Stimulated activated CD4-positive, alpha-beta T cell treated with anti-CD3 and anti-CD28 coated beads, TNF-alpha, amount 100 ng/mL, for 1 hour (primary cell): ENCODE measurements at places on chromosomes 13 and 19.

DNA sequence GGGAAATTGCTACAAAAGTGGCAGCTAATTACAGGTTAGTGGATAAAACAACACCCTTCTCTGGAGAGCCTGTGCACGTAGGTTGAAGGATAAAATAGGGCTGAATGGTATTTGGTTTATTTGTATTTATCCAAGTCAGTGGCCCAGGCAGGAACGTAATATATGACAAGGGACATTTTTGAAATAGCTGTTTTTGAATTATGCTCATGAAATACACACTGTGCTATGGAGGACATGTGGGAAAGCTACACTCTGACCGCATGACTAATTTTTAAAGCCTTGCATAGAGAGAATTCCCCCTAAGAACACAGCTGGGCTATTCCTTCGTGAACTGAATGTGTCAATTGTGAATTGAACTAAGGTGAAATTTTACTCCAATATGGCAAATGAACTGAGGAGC lies 292.1 kb upstream of the MAB21L1 start:
- no peak for DNase-seq

GRCh38 chr13:112506046-112506445 lies 81.9 kb downstream of the TUBGCP3 start:
- no peak for DNase-seq

- DNase-seq = no peak
Observed at GRCh38 chr19:46206682-46207081, 22.9 kb upstream of the IGFL1 start.

DNA sequence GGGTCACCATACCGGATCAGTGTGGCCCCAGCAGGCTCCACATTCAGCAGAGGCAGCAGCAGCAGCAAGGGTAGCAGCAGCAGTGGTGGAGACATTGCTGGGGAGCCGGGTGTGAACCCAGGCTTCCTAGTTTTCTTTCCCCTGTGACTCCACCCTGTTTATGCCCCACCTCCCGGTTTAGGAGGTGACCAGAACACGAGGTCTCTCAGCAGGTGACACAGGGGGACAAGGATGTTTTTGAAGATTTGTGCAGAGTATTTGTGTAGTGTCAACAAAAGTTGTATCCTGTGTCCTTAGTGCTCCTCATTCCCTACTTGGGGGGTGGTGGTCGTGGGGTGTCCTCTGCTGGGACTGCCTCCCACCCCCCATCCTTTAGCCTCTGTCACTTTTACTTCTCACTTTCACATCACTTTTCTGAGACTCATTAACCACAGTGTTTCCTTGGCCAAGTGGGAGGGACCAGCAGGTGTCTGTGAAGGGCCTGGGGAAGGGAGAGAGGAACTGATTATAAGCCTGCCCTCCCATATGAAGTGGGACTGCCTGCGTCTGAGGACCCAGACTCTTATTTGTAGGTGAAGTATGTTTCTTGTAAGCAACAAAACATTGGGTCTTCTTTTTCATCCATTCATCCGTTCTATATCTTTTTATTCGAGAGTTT lies 15.6 kb upstream of the KCNC3 start:
- no peak for DNase-seq

DNA sequence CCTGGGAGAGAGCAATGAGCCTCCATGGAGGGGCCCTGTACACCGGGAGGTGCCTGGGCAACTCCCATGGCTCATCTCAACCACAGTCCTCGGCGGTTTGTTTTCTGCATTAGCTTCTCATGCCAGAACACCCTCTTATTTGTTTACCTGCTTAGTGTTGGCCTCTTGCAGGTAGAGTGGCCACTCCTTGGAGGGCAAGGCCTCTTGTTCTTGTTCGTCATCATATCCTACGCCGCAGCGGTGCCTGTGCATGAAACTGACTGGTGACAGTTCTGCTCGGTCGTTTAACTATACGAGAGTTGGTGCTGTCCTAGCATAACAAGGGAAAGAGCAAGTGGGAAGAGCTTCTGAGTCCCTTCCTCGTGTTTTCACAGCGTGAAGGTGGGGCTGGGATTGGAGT lies 40.5 kb upstream of the RNF113B start:
- DNase-seq = no peak

- DNase-seq = no peak
Observed at GRCh38 chr13:82917984-82918383, 964.3 kb downstream of the SLITRK1 start.

DNA sequence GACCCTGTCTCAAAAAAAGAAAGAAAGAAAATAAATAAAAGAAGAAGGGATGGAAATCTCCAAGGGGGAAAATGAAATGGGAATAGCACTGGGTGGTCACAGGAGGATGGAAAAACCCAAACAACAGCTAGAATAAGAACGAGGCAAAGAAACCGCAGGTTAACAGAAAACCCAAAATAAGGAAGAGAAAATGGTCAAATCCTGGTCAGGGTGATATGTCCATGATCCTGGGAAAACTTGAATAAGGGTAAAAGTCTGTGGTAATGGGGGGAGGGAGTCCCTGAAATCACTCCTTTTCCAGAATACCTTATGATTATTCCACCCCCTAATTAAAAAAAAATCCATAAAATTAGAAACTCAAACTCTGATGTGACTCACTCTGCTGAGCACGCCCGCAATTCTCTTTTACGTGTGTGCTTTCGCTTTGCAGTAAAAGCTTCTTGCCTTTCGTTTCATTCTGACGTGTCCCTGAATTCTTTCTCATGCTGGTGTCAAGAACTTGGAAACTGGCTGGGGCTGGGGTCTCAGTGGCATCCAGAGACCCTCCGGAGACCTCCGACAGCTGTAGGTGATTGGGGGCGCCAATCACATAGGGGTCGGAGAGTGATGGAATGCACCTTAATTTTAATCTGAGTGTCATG lies 4.3 kb upstream of the NAXD start:
- DNase-seq = no peak

GRCh38 chr19:42601811-42602443 lies 7.2 kb upstream of the CEACAM8 start:
- no peak for DNase-seq

GRCh38 chr19:3465552-3465951 lies 14.8 kb downstream of the SMIM24 start:
- DNase-seq = no peak

DNA sequence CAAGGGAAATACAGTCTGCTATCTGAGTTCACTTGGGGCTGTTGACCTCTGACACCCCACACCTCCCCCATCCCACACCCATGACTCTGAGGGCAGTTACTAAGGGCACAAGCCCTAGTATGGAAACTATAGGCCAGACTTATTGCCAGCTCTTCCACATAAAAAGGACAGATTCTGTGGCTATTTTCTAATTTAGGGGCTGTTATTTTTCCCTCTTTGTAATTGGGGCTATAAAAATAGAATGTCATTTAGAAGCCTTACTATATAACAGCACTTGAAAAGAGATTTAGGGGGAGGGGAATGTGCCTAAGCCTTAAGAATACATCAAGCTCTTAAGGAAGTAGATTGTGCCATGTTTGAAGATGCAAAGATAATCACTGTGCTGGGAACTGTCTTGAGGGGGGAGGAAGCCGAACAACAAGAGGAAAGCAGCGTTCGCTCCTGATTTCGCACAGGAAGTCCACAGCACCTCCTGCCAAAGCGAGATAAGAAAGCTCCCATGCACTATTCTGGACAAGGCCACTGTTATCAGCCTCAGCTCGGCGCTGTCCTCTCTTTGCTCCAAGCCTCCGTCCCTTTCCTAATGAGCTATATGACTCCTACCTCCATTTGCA lies 86.6 kb downstream of the FLT1 start:
- no peak for DNase-seq

DNA sequence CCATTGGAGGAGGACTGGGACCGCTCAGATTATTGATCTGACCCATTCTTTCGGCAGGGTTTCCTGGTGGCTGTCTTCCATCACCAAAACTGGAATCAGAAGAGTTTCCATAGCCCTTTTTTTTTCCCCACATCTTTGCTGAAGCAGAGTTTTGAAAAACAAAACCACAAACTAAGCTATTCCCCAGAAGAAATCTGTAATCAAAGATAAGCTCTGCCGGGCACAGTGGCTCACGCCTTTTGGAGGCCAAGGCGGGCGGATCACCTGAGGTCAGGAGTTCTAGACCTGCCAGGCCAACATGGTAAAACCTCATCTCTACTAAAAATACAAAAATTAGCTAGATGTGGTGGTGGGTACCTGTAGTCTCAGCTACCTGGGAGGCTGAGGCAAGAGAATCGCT lies 4.2 kb upstream of the ICAM1 start:
- DNase-seq = no peak

DNA sequence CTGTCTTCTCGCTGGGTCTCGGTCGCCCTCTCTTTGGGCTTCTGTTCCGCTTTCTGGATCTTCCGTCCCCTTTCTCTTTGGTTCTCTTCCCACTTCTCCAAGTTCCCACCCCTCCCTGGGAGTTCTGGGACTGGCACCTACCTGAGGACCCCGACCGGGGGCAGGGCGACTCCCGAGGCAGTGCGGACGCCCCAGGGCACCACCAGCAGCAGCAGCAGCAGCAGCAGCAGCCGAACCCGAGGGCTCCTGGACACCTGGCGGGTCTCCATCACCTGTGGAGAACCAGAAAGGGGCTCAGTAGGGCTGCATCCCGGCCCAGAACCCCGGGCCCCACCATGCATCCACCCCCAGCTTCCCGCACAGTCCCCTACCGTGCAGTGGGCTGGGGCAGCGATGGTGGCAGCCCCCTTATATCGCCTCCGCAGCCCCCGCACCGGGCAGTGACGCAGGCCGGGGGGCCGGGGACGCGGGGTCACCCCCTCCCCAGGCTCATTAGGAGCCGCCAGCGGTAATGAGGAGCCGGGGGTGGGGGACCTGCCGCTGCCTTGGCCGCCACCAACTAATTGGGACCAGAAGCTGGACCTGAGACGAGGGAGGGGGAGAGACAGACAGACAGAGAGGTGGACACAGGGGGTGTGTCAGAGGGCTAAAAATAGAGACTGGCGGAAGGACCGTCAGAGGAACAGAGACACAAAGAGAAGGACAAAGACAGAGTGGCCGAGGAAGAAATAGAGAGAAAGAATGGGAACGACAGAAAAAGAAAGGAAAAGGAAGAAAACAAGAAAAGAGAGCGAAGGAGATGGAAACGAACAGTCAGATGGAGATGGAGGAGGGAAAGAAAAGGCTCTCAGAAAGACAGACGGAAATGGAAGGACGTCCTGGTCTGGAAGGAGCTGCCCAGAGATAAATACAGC lies at the start of gene PTH2:
TSS of gene PTH2 (minus strand) at position 371 of the 914 bp plus-strand sequence. CDS start at position 269, 102 bp downstream.
- DNase-seq = no peak

- no peak for DNase-seq
Observed at GRCh38 chr13:40311356-40312101, 354.9 kb downstream of the FOXO1 start.

- no peak for DNase-seq
Observed at GRCh38 chr13:40562975-40563349, 103.5 kb downstream of the FOXO1 start.

GRCh38 chr13:20616059-20616797 lies 49.3 kb downstream of the IFT88 start:
- DNase-seq = no peak

- no peak for DNase-seq
Observed at GRCh38 chr19:43934055-43934984, 762 bp downstream of the ZNF45 start.

- no peak for DNase-seq
Observed at GRCh38 chr13:104809483-104809882, 1726.0 kb downstream of the EFNB2 start.

- no peak for DNase-seq
Observed at GRCh38 chr19:18659281-18660050, 22.6 kb downstream of the KLHL26 start.

GRCh38 chr13:71864986-71865873 lies 1.8 kb downstream of the DACH1 start:
- DNase-seq = no peak

DNA sequence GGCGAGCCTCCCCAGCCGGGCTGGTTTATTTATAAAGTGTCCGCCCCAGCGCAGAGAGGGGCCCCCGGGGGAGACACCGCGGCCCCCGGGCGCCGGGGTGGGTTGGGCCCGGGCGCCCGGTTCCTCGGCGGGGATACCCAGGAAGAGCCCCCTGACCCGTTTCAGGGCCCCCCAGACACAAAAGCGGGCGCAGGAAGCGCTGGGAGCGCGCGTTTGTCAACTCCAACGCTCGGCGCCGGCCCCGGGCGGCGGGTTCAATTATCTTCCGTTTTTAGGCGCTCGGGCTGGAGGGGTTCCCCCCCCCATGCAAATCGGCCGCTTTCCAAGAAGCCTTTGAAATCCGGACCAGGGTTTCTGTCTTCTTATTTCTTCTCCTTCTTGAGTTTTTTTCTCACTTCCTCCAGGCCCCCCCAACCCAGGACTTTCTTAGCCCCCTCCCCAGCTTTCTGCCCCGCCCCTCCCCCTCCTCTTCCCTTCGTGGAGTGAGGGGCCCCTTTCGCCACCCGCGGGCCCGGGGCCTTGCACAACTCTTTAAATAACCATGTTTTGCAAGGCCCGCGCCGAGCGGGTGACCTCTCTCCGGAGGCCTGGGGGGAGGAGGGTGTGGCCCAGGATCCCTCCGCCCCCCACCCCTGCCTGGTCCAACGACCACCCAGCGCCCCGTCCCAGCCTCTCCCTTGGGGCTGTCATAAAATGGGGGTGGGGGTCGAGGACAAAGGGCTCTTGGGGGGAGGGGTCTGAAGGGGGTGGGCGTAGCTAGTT lies 935 bp downstream of the ARID3A start:
- DNase-seq = no peak

- no peak for DNase-seq
Observed at GRCh38 chr13:59546178-59546577, 617.5 kb downstream of the DIAPH3 start.

GRCh38 chr19:40376286-40376862 lies 13.6 kb downstream of the HIPK4 start:
- no peak for DNase-seq

DNA sequence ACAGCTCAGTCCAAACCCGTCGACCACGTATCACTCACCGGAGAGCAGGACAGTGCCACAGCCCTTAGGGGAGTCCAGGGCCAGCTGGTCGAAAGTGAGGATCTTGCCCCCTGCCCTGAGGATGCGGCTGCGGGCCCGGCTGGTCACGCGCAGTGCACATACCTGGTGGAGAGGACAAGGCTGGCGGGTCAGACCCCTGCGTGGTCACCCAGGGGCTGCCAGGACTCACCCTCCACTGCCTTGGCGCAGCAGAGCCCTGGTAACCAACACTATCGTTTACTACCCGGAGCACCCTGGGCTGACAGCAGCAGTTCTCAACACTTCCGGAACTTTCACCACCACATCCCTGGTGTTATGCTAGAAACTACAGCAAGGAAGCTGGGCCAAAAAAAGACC lies 1.2 kb upstream of the FAM83E start:
- no peak for DNase-seq

- no peak for DNase-seq
Observed at GRCh38 chr19:35314031-35314430, 15.0 kb upstream of the CD22 start.

DNA sequence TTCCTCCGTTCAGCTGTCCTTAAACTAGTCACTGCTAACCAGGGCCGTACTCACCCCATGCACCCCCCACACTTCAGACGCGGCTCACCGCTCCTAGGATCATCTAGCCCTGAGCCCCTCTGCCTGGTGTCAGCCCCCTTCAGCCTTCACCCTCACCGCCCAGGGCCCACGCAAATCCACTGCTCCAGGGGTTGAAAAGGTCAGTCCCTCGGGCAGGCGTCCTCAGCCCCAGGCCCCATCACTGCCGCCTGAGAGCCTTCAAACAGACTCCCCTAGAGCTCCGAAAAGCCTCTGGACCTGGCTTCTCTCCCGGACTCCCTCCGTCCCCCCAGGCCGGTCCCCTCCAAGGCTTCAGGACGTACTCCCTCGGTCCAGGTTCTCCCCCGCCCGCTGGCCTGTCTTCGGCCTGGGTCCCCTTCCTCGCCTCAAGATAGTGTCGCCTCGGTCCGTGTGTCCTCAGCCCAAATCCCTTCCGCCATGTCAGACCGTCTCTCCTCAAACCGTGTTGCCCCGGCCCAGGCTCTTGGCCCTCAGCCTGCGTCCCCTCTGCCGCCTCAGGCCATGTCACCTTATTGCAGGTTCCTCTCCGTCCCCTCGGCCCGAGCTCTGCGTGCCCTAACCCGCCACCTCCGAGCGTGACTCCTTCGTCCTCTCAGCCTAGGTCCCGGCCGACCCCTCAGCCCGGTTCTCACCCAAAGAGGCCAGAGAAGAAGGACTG lies 553 bp downstream of the NAPA start:
- DNase-seq = no peak
